ENCODE measurements at places on chromosomes 13 and 19.

DNA sequence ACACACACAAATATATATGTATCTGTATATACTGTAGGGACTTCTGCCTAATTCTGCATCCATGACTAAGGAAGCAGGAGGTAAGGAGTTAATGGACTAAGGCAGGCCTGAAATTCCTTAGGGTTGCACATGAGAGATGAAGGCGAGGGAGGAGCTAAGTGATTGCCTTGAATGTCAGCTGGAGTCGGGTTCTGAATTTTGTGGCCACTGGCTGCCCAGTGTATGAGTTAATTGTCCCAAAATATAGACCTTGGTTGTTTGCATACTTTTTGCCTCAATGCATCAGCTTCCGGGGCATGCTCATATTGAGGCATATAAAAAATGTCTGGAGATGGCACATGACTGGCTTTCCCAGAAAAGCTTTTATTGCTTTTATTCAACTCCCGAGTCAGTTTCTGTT, 245.5 kb downstream of the TDRD3 start:
- DNase-seq: no peak

- DNase-seq: no peak
Measured at GRCh38 chr13:31625115-31625514, 114.2 kb upstream of the RXFP2 start.

GRCh38 chr13:26529441-26529840, 28.0 kb upstream of the WASF3 start:
- DNase-seq: no peak

GRCh38 chr13:91601807-91602206, 203.4 kb downstream of the GPC5 start:
- no peak for DNase-seq

- DNase-seq: no peak
Measured at GRCh38 chr13:101576977-101577376, 124.5 kb downstream of the ITGBL1 start.

- peak; percentile 79 for DNase-seq
Measured at GRCh38 chr19:58021541-58022282, 12.1 kb upstream of the ZSCAN1 start.

DNA sequence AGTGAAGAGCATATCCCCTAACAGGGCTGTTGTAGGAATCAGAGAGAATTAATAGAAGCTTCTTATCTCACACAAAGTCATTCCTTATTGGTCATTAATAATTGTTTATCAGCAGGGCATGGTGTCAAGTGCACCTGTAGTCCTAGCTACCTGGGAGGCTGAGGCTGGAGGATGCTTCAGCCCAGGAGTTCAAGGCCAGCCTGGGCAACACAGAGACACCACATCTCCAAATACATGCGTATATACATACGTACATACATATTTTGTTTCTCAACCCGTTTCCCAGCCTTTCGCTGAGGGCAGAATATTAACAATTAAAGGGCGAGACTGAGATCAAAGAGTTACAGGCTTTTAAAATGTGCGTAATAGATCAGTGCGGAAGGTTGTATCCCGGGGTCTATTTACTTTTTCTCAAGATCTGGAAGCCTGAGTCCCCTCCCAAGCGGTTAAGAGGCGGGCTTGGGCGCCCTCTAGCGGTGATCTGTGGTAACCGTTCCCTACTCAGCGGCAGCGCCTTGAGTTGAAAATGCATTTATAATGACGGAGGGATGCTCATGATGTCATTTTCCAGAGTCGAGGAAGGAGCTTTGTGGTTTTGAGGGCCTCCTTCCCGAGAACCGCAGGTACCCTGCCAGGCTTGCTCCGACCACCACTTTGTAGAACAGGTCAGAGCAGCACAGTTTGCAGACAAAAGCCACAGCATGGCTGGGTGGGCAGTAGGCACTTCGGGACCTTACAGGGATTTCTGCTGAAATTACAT, 169.6 kb upstream of the GPR12 start:
- peak; percentile 76 for DNase-seq

GRCh38 chr19:46631481-46631880, 4.5 kb downstream of the GNG8 start:
- DNase-seq: no peak

GRCh38 chr19:42252365-42253244, 2.3 kb downstream of the ERF start:
- no peak for DNase-seq

DNA sequence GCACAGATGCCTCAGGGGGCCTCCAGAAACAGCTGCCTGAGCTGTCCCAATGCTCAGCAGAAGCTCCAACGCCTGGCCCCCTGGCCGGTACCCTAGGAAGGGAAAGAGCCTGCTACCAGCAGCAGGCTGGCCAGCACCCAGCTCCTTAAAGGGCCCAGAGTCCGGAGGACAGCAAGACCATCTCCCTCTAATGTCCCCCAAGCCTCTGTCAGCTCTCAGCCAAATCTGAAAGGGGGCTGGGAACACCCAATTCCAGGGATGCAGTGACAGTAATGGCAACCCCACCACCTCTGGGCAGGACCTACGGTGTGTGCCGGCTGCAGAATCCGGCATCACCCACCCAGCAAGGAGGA, 4.2 kb downstream of the PPP6R1 start:
- DNase-seq: no peak

- DNase-seq: no peak
Measured at GRCh38 chr19:32238076-32238475, 107.3 kb upstream of the ZNF507 start.

DNA sequence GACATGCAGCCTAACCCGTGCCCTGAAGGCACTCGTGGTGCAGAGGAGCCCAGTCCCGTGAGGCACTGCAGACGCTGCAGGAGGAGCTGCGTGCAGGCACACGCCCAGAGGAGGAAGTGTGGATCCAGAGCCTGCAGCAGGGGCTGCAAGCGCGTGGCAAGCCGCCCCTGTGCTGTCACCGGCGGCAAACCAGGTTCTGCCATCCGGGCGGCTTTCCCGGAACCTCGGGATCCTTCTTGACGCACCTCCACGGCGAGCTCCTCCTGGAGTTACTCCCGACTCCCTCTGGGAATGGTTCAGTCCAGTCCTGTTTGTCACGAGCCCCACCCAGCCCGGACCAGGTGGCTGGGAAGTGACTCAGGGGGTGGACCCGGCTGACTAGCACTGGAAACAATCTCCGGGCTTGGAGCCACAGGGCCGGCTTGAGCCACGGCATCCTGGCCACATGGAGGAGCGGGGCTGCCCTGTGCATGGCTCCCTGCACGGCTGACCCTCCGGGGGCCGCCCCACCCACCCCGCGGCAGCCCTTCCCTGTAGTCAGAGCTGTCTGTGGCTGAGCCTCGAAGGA, 10.2 kb downstream of the DPP9 start:
- DNase-seq: no peak

- DNase-seq: no peak
Measured at GRCh38 chr19:35247526-35248309, 1.1 kb upstream of the LSR start.

DNA sequence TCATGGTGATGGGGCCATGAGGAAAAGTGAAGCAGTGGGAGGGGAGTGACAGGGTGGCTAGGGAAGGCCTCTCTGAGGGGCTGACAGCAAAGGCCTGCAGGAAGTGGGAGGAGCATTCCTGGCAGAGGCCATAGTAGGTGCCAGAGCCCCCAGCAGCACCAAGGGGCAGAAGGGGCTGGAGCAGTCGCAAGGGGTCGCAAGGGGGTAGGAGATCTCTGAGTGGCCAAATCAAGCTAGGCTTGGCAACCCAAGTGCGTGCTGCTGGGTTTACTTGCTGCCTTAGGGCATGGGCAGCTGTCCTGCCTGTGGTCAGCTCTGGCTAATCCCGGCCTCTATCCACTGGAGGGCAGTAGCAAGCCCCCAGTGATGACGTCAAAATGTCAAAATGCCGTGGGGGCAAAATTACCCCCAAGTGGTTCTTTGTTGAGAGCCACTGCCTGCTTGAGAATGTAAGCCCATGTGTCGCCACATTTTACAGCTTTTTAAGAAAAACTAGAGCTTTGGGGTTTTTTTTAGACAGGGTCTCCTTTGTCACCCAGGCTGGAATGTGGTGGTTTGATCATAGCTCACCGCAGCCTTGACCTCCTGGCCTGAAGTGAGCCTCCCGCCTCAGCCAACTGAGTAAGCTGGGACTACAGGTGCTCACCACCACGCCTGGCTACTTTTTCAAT, 11.8 kb downstream of the CCDC97 start:
- no peak for DNase-seq

DNA sequence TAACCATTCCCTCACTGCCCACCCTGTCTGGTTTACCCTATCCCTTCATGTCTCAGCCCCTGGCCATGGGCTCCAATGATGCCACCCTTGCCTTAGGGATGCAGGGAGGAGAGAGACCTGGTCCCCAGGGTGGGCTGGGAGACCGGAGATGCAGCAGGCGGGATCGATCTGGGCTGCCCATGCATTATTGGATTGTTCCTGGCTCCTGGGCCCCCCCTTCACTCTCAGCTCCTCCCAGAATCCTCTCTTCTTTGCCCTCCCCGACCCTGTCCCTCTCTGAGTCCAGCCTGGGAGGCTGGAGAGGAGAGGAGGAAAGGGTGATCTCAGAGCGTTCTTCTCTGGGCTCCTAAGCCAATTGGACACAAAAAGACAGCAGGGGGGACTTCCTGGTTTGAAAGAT, 5.8 kb downstream of the KASH5 start:
- DNase-seq: no peak

- no peak for DNase-seq
Measured at GRCh38 chr13:37914781-37915391, 45.3 kb upstream of the TRPC4 start.

GRCh38 chr13:110506396-110506795, 55.1 kb downstream of the RAB20 start:
- no peak for DNase-seq

- no peak for DNase-seq
Measured at GRCh38 chr13:100546713-100547405, 41.7 kb downstream of the GGACT start.

DNA sequence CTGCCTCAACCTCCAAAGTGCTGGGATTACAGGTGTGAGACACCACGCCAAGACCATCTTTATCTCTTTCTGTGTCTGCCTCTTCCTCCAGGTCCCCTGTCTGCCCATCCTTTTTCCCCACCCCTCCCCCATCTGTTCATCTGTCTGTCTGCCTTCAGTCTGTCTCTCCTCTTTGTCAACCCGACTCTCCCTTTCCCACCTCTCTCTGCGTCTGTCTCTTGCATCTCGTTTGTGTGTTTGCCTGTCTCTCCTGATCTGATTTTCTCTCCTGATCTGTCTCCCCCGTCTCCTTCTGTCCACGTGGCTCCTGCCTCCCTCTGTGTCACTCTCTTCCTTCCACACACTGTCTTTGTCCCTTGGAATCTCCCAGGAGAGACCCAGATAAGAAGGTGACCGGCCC, 10.0 kb downstream of the VASP start:
- no peak for DNase-seq

GRCh38 chr19:54418930-54419800, 3.9 kb downstream of the TTYH1 start:
- DNase-seq: no peak

DNA sequence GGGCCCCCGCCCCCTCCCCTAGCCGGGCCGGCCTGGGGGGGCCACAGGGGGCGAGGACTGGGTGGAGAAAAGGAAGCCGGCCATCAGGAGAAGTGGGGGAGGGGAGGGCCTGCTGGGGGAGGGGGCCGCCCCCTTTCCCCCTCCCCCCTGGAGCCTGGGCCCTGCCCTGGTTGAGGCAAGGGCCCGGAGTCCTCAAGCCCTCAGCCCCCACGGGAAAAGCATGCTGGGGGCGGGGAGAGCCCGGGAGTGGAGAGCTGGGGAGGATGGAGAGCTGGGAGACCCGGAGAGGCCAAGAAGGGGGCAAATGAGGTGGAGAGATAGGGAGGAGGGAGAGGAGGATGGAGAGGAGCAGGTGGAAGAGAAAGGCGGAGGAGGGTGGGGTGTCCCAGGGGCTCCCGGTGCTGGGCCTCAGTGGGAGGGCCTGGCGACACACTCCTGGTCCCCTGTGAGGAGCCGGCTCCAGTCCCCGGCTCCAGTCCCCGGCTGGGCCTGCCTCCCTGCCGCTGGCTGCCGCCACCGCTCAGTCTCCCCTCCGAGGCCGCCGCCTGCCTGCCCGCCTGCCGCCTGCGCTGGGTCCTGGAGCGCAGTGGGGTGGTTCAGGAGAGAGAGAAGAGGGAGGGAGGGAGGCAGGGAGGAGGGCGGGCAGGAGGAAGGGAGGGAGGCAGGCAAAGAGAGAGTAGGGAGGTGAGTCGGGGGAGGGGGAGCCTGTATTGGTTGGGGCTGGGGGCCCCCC, at the start of gene GRIK5:
TSS of gene GRIK5 (minus strand) at position 588 of the 733 bp plus-strand sequence. CDS start 4,436 bp downstream, outside the sequence.
- no peak for DNase-seq

DNA sequence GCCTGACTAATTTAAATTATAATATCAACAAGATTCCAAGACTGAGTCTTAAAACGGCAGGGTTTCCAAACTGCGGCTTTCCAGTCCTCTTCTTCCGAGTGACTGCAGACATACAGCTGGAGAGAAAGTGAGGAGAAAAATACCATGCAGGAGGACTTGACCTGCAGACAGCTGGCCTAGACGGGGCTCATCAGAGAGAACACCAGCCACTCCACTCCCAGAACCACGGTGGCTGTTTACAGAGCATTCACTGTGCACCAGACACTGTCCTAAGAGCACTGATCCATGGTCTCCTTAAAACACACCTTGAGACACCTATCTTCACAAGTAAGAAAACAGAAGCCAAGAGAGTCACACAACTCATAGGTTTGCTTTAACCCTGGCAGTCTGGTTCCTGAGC, 152.7 kb downstream of the MIPEP start:
- DNase-seq: no peak

- no peak for DNase-seq
Measured at GRCh38 chr13:23671897-23672296, 101.7 kb downstream of the TNFRSF19 start.

DNA sequence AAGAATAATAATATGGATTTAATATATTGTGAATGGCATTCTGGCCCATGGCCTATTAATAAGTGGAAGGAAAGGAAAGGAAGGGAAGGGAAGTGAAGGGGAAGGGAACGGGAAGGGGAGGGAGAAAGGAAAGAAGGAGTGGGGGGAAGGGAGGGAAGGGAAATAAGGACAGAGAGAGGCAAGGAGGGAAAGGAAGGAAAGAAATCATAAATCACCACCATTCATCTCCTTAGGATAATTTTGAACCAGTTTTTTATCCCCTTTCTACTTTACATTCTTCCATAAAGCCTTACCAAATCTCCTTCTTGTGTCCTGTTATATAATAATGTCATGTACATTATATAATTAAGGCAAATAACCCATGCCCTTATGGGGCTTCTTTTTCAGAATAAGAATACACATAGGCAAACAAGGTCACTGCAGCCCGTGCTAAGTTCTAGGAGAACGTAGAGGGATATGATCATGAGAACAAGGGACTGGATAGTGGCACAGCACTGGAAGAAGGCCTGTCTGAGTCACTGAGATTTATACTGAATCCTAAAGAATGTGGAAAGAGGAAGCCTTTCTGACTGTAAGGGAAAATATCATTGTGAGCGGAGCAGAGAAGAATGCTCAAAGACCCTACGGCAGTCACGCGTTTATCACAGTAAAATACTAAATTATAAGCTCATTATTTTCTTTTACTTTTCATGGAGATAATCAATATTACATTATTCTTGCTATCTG, 444.5 kb upstream of the GPC6 start:
- DNase-seq: no peak

DNA sequence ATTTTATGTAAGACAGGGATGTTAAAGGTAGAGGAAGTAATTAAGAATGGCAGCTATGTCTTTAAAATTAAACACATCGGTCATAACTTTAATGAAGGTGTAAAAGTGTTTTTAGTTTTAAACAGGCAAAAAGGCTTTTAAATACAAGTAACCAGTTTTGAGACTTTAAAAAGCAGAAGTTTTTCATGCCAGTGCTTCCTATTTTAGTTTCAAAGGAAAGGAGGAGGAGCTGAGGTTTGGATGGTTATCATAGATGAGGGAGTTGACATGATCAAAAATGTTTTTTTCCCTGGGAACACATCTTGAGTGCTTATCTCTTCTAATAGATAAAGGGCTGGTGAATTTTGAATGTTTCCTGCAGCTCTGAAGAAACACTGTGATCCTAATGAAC, 42.9 kb downstream of the LRCH1 start:
- DNase-seq: no peak

Measured in D721Med (cell line).